ENCODE measurements at places on chromosomes 4 and X.

DNA sequence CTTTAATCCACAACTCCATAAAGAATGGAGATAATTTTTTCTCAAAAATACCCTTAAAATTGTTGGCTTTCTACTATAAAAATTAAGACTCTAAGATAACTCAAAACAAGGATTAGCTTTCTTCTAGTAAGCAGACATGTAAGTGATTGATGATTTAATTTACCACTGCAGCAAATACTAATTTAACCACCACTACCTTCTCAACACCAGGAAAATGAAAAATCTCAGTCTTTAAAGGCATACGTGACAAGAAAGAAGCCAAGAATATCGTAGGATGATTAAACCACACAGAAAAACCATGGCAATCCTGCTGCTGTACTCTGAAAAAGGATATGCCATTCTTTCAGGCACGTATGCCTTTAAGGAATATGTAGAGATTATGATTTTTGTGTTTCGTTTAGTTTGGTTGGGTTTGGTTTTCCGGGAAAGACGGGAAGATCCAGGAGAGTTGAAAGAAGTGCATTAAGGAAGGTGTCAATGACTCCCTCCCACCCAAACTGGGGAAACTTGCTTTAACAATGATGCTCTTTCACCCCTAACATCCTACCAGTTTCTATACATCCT is 881 bp downstream of the LRCH2 start:
- no peak for DNase-seq

DNA sequence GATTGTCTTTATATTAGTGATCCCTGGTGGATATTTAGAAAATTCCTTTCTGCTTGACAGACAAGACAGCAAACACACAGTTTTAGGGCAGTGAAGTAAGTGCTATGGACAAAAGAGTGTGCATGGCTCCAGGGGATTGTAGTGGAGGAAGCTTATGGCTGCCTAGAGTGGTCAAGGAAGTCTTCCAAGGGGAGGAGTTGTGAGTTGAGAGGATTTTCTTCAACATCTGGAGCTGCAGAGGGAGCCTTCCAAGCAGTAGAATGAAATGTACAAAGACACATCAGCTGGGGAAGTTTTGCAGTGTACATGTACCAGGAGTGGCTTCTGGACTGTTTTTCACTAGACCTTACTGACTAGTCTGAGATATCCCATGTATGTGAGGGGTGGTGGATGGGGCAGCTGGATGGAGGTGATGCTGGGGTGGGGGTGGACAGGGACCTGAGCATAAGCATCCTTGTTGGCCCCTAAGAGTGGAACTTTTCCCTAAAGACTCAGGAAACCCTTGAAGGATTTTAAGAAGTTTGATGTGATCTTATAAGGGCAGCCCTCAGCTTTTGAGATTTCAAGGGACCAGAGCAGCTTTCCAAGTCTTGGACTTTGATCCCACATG is 160.5 kb upstream of the TAPT1 start:
- no peak for DNase-seq

- no peak for DNase-seq
These were observed 567.4 kb upstream of the CPEB2 start for GRCh38 chr4:14434916-14435315.

DNA sequence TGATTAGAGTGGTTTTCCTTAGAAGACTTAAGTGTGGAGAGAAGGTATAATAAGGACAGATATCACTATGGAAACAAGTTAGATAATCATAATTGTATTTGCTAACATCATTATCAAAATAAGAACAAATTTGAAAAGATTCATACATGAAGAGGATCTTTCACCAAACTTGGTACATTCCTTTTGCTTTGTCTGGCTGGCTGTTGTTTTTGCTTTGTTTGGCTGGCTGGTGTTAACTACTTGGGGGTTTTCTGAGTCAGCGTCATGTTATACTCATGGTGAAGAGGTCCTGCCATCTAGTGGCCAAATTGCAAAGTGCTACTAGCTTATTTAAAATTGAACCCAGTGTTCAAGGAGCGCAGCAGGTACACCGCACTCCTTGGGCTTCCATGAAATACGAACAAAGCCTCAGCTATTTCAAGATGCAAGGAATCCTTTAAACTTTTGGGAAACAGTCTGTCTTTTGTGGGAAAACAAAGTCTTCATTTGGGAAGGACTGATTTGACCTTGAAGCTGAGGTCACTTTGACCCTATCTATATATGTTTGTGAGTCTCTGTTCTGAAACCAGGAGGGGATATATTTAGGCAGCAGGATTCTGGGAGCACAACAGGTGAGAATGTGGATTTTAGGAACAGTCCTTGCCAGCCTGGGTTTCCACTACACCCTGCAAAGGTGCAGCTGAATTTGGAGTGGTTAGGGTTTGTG is 129.7 kb downstream of the PLS3 start:
- no peak for DNase-seq

GRCh38 chr4:170030121-170030520 is 3.9 kb upstream of the MFAP3L start:
- no peak for DNase-seq

Data from stimulated activated CD8-positive, alpha-beta memory T cell treated with anti-CD3 and anti-CD28 coated beads, Interleukin-4, amount 100 ng/mL, for 1 hour (primary cell).